ENCODE measurements at places on chromosomes 2 and 18. TPM values are rescaled to one million over a fixed set of nuclear protein-coding genes. Genes with fewer than 3 reads are reported as not detected.

The CXCR1 gene
- total RNA-seq = not detected

The FAP gene
- total RNA-seq = not detected

The PLEKHB2 gene
- total RNA-seq = 72.5 TPM

GRCh38 chr2:46984642-46985476 lies 69.3 kb upstream of the MCFD2 start:
- DNase-seq = peak; percentile 54

GRCh38 chr18:55105873-55106272 lies 146.6 kb upstream of the CCDC68 start:
- no peak for DNase-seq
